Stimulated activated CD4-positive, alpha-beta T cell treated with anti-CD3 and anti-CD28 coated beads, Interleukin-2, amount 100 ng/mL, for 48 hours (primary cell): ENCODE measurements at places on chromosomes 2 and 18.

DNA sequence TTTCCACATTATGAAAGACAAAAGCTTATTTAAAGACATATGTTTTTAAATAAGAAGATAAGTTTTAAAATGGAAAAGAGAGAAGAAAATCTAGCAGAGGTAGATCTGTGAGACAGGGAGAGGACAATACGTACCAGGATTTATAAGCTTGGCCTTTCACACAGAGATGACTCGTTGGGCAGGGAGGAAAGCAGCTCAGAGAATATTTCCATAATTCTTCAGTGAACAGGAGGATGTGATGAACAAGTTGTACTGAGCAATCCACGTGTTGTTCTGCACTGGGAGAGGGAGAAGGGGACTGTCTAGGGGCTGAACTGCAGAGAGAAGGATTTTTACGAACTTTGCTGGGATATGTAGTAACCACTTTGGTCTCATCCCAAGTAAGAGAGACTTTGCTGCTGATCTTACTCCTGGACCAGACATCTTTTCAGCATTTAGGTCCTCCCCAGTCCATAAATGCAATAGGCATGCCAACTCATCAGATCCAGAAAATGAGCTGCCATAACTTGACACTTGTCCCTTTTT, 162.5 kb upstream of the SETBP1 start:
- DNase-seq = no peak

- DNase-seq = no peak
These were observed 134.2 kb upstream of the NABP1 start for GRCh38 chr2:191543708-191544107.

DNA sequence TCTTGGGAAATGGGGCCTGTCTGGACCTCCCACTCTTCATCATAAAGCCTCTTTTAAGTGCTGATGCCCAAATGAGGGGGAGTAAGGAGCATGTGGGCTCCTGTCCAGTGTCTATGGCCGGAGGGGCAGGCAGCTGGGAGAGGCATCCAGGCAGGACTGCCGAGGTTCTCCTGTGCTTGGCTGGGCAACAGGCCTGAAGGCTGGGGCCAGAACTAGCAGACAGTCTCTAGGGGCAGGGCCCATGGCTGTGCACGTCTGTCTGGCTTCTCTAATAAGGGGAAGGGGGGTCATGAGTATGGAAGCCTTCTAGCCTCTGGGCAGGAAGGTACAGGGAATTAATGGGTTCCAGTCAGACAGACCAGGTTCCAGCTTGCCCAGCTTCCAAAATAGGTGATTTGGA, 128.6 kb downstream of the SMAD2 start:
- no peak for DNase-seq

DNA sequence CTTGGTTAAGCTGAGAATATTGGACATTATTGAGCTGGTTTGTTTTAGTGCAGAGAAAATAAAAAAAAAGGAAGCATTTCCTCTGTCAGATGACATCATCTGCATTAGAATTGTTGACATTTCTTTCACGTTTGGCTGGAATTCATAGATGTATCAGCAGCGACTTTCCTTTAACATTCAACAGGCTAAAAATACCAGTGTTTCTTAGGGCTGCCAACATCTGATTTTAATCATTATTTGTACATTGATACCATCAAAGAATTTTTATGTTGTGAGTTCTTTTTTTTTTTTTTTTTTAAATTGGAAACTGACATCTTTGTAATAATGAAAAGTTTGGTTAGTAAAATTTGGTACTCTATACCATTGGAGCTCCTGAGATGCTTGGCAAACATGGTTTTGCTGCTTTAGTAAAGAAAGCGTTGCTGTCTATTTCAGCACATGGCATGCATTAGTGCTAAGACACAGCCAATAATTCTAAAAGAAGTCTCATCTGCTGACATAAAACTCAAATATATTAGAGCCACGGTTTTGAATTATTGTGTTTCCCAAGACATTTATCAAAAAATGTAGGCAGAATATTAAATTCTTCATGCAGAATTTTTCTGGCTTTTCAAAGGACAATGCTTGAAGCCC, 33.6 kb downstream of the GTF2A1L start:
- DNase-seq = no peak

DNA sequence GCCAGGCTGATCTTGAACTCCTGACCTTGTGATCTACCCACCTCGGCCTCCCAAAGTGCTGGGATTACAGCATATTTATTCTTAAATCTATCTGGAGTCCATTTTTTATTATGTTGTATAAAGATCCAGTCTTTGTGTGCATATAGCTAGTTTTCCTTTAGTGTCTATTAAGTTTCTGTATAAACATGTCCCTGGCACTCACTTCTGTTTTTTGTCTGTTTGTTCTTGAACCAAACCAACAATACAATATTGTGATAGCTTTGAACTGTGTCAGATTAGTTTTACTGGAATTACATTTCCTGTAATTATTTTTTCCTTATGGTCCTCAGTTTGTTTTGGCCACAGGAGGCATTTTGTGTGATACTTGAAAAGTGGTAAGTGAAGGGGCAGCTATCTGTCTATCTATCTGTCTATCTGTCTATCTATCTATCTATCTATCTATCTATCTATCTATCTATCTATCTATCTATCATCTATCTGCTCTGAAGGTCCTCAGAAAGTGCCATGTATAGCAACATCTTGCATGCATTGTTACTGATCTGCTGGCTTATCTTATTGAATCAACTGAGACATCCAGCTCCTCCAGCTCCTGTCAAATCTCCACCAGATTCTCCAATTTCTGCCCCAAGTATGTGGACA, 70.9 kb upstream of the ACVR1 start:
- no peak for DNase-seq

GRCh38 chr2:156452971-156453370, 16.8 kb downstream of the GPD2 start:
- no peak for DNase-seq

- no peak for DNase-seq
These were observed 13.0 kb downstream of the ATIC start for GRCh38 chr2:215324811-215325210.

DNA sequence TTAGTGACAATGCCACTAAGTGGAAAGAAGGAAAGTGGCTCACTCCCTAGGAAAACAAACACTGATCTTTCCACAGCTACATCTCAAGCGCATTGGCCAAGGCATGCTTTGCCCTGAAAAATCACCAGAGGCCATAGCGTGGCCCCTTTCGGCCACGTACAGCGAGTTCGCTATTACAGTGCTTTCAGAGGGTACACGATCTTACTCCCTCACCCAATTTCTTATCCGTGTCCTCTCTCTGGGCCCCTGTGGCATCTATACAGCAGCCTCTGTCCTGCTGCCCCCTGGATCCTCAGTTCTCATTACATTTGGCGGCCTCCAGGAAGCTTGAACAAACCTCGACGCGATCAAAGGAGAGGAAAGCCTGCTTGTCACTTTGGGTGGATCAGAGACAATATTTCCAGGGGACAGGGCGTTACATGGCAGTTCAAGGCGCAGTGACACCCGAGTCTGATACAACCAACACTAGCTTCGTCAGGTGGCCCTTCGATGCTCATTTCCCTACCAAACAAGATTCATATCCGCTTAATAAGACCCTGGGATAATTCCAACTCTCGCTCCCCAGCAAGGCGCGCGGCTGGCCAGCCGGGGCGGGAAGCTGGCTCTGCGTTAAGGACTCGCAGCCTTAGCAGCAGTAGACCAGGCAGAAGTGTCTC, 941 bp downstream of the SKOR2 start:
- no peak for DNase-seq

DNA sequence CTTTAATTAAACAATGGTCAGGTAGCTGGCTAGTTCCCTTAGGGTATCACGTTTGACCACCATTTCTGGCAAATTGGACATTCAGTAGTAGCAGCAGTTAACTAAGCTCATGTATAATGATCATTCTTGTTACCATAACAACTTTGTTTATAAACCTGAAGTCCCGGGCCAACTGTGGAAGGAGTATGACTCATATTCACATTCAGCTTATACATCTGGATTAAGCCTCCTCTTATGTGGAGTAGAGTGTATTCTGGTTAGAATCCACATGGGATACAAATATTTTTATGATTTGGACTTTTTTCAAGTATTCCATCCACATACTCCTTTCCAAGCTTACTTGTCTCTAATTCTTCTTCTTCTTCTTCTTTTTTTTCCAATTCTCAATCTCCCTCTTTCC, 70.3 kb upstream of the ZSWIM2 start:
- no peak for DNase-seq

DNA sequence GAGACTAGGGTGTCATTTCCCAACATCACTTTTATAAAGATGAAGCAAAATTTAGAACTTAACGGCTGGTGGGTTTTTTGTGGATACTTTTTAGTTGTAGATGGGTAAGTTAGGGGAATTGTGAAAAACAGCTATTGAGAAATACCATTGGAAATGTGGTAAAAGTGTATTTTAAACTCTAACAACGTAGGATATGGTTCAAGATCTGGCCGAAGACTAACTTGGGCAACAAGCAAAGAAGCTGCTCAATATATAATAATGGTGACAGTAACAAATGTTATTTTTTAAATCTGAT, 1.6 kb downstream of the DNAH7 start:
- DNase-seq = no peak

DNA sequence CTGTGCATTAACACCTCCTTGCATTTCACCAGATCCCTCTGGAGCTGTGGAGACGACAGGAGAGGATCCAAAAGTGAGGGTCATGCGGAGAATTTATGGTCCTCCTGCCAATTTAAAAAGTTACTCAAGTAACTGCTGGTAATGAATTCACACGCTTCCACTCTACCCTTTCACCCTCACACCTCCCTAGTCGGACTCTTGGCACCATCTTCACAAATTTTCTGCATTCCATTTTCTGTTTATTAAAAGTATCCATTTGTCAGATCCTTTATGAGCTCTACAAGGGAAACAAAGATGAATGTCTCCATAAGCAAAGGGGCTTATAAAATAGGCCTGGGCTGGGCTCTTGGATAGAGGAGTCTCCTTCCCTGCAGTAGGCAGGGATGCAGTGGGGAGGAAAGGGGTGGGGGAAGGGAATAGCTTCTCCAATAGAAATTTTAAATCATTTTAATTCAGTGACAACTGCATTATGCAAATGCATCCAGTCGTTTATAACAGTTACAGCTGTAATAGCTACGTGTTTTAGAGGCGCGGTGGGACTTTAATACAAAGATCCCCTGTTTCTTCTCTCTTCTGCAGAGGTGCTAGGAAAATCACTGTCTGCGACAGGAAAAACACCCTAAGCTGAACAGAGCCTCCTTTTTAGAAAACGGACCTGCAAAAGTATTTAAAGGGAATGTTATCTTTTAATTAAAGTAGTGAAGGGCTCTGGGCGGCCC, 132.2 kb downstream of the EPHA4 start:
- DNase-seq = no peak

DNA sequence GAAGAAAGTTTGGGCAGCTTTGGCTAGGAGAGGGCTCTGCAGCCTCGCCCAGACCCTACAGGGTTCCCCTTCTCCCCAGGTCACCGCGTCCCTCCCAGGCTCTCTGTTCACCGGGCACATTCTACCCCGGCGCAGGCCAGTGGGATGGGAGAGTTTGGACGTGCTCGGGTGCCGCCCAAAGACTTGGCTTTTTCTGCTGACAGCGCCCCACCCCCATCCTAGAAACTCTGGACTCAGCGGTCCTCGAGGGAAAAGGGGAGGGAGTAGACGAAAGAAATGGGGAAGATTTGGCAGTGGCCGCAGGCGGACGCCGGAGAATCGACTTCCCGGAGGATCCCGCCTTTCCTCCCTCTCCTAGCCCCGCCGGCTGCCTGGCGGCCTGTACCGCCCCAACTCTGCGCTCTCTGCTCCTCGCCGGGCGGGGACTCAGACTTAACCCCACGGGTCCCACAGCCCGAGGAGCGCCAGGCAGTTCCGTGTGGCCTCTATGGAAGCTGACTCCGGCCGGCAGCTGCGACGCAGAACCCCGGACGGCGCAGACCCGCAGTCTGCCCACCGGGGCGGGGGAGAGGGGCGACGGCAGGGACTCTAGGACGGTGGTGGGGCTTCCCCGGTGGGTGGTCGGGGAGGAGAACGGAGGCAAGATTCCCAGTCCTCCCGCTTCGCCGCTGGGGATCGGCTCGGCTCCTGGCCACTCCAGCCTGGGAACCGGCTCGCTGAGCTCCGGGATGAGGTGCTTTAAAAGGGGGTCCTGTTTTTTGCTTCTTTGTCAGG, 863 bp upstream of the SIX2 start:
- no peak for DNase-seq

- no peak for DNase-seq
These were observed 174.2 kb upstream of the TMEM200C start for GRCh38 chr18:6069539-6069938.

GRCh38 chr2:240448387-240449274, 13.2 kb downstream of the GPC1 start:
- DNase-seq = no peak

DNA sequence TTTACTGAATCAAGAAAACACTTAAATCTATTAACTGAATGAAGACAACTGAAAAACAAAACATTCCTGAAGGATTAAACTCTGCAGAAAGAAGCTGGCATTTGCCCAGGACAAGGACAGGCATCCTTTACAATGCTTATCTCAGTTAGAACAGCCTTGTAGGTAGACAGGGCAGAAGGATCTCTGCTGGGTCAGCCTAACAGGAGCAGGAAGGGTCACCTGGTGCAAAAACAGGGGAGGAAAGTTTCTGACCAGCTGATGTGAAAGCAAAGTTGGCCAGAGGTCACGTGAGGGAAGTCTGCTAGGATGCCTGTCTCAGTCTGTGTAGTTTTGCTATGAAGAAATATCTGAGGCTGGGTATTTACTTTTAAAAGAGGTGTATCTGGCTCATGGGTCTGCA, 348.6 kb downstream of the ANAPC1 start:
- no peak for DNase-seq

DNA sequence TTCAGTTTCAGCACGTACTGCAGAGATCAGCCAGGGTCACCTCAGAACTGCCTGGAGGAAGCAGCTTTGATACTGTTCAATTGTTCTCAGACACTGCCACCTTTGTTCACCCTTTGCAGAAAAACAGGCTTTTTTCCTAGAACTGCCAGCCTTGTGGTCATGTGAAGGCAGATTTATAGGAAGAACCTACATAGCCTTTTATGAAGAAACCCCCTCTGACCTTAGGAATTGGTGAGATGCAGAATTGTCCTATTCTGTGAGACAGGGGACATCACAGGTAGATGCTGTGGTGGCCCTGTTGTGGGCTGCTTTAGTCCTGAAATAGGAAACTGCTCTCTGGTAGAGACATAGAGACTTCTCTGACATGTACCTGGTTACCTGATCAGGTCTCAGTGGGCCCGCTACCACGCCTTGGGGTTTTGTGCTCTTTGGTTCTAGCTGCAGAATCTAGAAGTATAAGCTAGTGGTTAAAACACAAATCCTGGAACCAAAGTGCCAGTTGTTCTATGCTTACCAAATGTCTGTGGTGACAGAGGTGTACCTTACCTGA, 206.6 kb downstream of the AGPS start:
- DNase-seq = no peak

GRCh38 chr18:68340606-68341005, 374.3 kb downstream of the TMX3 start:
- DNase-seq = no peak

GRCh38 chr2:192195548-192196418, 1.1 kb upstream of the TMEFF2 start:
- DNase-seq = no peak

- DNase-seq = no peak
These were observed 82.5 kb downstream of the ATL2 start for GRCh38 chr2:38294597-38294996.

GRCh38 chr2:127324635-127325034, 30.7 kb upstream of the ERCC3 start:
- no peak for DNase-seq
